ENCODE measurements at places on chromosomes 7 and 10.

- DNase-seq: no peak
Measured at GRCh38 chr7:36423633-36424032, 34.0 kb downstream of the ANLN start.

DNA sequence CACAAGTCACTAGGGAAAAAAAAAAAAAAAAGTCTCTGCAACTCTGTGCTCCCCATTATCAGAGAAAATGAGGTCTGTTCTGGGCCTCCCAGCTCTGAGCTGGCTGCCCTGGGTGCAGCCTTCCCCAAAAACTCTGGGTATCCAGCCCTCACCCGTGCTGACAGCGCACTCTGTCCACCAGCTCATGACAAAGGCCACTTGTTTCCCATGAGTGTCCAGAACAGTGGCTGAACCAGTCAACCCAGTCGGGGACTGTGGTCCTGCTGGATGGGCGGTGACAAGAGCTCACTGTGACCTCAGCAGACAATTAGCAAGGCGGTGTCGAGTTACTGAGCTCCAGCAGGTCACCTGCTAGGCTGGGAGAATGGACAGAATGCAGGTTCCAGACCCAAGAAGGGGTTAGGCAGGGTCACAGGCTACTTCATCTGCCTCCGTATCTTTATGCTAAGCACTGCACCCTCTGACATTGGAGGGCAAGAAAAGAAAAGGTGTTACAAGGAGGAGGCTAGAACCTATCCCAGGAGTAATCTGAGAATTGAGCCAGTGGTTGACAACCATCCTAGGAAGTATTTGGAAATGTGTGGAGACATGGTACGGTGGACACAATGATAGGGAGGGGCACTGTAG lies 37.2 kb downstream of the DLG5 start:
- DNase-seq: no peak

- DNase-seq: no peak
Measured at GRCh38 chr7:4159761-4160554, 522.1 kb upstream of the FOXK1 start.

DNA sequence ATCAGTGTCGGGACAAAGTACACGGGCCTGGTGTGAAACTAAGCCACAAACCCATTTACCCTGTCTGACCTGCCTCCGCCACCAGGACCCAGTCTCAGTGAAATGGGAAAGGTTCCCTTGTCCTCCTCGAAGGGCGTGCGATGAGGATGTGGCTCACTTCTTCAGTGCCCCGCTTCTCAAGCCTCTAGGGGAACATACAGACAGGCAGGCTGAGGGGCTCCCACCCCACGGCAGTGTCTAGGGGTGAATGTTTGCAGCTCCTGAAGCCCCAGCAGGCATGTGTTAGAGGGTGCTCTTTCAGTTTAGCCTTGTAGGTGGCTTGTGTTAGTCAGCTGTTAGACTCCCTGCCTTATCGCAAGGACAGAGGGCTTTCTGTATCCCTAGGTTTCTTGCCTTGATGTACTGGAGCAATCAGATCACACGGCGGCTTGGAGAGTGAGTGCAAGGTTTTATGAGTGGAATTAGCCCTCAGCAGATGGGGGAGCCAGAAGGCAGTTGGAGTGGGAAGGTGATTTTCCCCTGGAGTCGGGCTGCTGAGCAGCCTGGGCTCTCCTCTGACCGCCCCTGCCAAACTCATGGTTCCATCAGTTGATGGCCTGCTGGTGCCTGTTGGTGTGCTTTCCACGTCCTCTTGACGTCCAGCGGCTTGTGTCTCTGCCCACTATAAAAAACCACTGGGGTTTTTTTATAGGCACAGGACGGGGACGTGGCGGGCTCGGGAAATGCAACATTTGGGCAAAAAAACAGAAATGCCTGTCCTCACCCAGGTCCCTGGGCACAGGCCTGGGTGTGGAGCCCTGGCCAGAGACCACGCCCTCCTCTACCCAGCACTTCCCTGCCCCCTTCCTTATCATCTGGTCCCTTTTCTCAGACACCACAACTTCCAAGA lies 759 bp downstream of the NUDT1 start:
- DNase-seq: no peak

- peak; percentile 8 for DNase-seq
Measured at GRCh38 chr10:83108565-83109333, 1030.6 kb upstream of the GHITM start.

- no peak for DNase-seq
Measured at GRCh38 chr10:128386231-128386630, 260.0 kb upstream of the MKI67 start.

GRCh38 chr10:106722524-106722923 lies 442.0 kb downstream of the SORCS1 start:
- DNase-seq: no peak

DNA sequence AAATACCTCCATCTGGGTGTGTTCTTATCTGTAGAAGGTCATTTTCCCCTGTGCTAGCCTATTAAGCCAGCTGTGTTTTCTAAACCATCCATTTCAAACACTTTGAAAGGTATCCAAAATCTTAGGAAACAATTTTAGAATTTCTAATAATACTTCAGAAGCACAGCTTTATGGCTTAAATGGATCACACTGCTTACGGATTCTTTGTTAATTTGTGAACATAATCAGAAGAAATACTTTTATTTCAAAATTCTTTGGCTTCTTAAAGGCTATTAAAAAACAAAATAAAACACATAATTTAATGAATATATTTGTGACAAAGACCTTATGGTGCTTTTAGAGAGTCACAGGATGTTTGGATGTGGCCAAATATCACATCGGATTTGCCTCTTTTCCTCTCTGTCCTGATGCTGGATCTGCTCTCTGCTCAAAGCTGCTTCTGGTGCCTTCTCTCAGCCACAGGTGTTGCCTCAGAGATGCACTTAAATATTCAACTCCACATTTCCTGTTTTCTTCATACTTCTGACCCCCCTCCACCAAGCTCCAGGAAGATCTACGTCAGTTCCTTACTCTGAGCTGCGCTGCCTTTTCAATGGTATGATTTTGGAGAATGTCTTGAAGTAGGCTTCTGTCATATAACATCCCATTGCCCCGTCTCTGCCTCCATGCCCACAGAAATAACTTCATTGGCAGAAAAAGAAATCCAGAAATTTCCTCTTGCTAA lies 230.6 kb downstream of the MLLT10 start:
- no peak for DNase-seq

Data from upper lobe of left lung (tissue), 6 donors.